Vagina (tissue), 2 donors: ENCODE measurements at places on chromosomes 3 and 15. TPM values are rescaled to one million over a fixed set of nuclear protein-coding genes. Genes with fewer than 3 reads are reported as not detected.
A peak's percentile ranks its signal among the peaks of the same experiment; 100 is the strongest.

TTC21A gene
- 8.8 TPM for total RNA-seq

DNA sequence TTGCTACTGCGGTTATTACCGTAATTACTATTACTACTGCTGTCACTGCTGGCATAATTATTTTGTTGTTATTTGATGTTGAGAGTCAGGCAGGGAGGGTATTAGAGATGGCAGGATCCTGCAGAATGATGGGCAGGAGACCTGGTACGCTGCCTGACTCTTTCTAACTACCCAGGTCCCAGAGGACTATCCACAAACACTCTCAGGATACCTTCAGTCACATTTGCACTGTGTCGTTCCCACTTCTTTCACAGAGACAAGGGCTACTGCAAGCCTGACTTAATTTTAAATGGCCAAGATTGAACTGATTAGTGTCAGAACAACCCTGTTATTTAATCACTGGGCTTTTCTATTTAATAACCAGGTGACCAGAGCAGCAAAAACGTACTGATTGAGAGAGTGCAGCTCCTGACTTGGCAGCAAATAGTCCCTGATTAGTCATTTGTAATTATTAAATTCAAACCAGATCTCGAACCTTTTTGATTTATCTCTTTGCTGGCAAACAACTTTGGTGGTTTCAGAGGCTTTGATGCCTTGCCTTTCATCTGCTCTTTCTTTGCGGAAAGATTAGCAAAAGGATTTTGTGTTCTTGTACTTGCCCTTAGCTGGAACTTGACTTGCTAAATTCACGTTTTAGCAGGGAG is 88.8 kb upstream of the ARHGEF3 start:
- no peak for DNase-seq
- H3K27ac ChIP-seq = no peak overlapping the region
- H3K36me3 ChIP-seq = no peaks in the 10 kb centered on the region

DNA sequence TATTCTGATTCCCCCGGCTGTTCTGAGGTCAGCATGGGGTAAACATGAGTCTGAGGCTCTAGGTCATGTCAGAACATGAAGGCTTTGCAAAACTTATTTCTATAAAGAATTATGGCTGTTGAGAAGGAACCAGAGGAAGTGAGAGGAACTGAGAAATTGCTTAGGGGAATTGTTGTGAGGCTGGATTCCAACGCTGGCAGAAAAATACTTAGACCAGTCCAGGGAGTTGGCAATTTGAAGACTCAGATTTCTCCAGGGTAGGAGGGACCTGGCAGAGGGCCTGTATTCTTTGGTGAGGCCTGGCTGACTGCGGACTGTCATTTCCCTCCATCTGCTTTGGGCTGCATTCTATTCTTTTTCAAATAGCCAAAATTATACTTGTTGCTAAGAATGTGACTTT is 155.5 kb downstream of the PLD1 start:
- no peaks in the 10 kb centered on the region for H3K27me3 ChIP-seq
- no peak for DNase-seq
- no peak overlapping the region for H3K4me3 ChIP-seq
- peaks cover 18% of the 10 kb centered on the region for H3K4me1 ChIP-seq
- no peaks in the 10 kb centered on the region for H3K36me3 ChIP-seq

- no peaks in the 10 kb centered on the region for H3K36me3 ChIP-seq
- no peaks in the 10 kb centered on the region for H3K27me3 ChIP-seq
- peaks cover 19% of the 10 kb centered on the region for H3K4me1 ChIP-seq
Observed at GRCh38 chr15:82126346-82126745, 80.5 kb upstream of the MEX3B start.

NR1I2 gene
- total RNA-seq = not detected

- H3K36me3 ChIP-seq = no peaks in the 10 kb centered on the region
- H3K27ac ChIP-seq = peak overlapping the region; percentile 59
- H3K27me3 ChIP-seq = no peaks in the 10 kb centered on the region
- peaks cover 21% of the 10 kb centered on the region for H3K4me1 ChIP-seq
Observed at GRCh38 chr3:197496746-197497125, 59.0 kb downstream of the BDH1 start.

DNA sequence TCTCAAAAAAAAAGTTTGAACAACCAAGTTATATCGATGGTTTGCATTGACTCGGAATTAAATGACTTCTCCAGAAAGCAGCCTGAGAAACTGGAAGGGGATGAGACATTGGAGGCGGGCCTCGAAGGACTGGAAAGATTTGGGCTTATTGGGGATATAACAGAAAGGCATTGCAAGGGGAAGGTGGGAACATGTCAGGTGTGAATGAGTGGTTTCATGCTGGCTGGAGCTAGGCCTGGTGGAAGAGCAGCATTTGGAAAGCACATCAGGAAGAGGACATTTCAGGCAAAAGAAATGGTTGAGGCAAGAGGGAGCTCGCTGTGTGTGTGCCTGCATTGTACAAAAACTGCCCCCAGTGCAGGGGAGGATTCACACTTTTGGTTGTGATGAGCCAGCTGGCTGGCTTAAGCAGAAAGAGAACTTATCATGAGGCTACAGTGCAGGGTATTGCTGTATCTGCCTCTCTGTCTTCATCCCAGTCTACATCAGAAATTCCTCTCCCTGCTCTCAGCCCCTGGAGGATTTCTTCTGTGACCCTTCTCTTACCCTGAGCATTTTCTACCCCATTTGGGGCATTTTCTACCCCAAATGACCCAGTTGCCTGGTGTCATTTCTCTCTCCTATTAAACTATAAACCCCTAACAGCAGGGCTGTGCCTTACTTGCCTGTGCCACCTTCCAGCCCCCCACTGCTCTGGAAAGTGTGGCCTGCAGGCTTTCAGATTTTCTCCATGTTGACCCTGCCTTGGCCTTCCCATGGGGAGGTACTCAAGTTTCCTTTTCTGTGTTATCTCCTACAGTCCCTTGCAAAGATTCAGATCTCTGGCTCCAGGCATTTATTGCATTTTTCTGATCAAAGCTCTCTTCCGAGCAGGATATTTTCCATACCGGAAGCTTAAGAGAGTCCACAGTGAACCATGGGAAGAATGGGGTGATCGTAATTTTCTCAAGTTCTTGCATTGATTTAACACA is 64.4 kb upstream of the FLNB start:
- no peak overlapping the region for H3K4me3 ChIP-seq
- peaks cover 27% of the 10 kb centered on the region for H3K4me1 ChIP-seq
- no peaks in the 10 kb centered on the region for H3K36me3 ChIP-seq
- H3K27ac ChIP-seq = peak overlapping the region; percentile 56

DNA sequence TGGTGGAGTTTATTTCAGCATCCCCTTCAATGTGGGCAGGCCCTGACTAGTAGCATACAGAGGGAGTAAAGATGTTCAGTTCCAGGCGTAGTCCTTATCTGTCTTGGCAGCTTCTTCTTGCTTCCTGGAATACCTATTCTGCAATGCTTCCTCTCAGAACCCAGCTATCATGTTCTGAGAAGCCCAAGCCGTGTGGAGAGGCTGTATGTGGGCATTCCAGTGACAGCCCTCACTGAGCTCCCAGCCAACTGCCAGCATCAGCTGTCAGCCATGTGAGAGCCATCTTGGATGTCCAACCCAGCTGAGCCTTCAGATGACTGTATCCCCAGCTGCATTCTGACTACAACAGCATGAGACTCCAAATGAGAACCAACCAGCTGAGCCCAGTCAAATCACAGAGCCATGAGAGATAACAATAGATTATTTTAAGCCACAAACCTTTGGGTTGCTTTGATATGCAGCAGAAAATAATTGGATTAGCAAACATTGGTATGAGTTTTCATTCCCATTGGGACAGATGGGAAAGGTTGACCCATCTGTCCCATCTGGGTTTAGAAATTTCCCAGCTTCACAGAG is 8.4 kb upstream of the CMTM7 start:
- no peak overlapping the region for H3K4me3 ChIP-seq
- no peak overlapping the region for H3K27ac ChIP-seq
- H3K4me1 ChIP-seq = no peaks in the 10 kb centered on the region
- DNase-seq = no peak

- DNase-seq = no peak
- H3K27me3 ChIP-seq = no peaks in the 10 kb centered on the region
- H3K27ac ChIP-seq = no peak overlapping the region
- no peaks in the 10 kb centered on the region for H3K36me3 ChIP-seq
- H3K4me1 ChIP-seq = no peaks in the 10 kb centered on the region
Observed at GRCh38 chr3:122123850-122124249, 59.6 kb upstream of the CASR start.

SLC28A2 gene
- total RNA-seq = not detected

LRRK1 gene
- total RNA-seq = 21.1 TPM

AMT gene
- total RNA-seq = 6.1 TPM

FMN1 gene
- total RNA-seq = 20.1 TPM

CTXND1 gene
- total RNA-seq = 0.49 TPM

PIERCE2 gene
- total RNA-seq = not detected

- H3K4me3 ChIP-seq = no peak overlapping the region
- H3K27me3 ChIP-seq = no peaks in the 10 kb centered on the region
- H3K36me3 ChIP-seq = no peaks in the 10 kb centered on the region
- H3K4me1 ChIP-seq = peaks cover 12% of the 10 kb centered on the region
Observed at GRCh38 chr3:154131830-154132229, 10.6 kb downstream of the ARHGEF26 start.

GRCh38 chr3:177551431-177551836 is 354.2 kb upstream of the TBL1XR1 start:
- H3K27ac ChIP-seq = no peak overlapping the region
- peaks cover 11% of the 10 kb centered on the region for H3K4me1 ChIP-seq
- H3K27me3 ChIP-seq = no peaks in the 10 kb centered on the region
- no peak for DNase-seq
- no peak overlapping the region for H3K4me3 ChIP-seq
- H3K36me3 ChIP-seq = no peaks in the 10 kb centered on the region

GRCh38 chr15:20272422-20273184 is 269.0 kb downstream of the GOLGA6L6 start:
- H3K4me3 ChIP-seq = no peak overlapping the region
- H3K4me1 ChIP-seq = no peaks in the 10 kb centered on the region
- H3K36me3 ChIP-seq = no peaks in the 10 kb centered on the region
- no peaks in the 10 kb centered on the region for H3K27me3 ChIP-seq
